NCI-H510A (cell line): ENCODE measurements at places on chromosomes 6 and 20.

- DNase-seq: no peak
Measured at GRCh38 chr6:136551103-136551502, 881 bp upstream of the MAP7 start.

- no peak for DNase-seq
Measured at GRCh38 chr6:64217721-64218620, 582.4 kb downstream of the PHF3 start.

DNA sequence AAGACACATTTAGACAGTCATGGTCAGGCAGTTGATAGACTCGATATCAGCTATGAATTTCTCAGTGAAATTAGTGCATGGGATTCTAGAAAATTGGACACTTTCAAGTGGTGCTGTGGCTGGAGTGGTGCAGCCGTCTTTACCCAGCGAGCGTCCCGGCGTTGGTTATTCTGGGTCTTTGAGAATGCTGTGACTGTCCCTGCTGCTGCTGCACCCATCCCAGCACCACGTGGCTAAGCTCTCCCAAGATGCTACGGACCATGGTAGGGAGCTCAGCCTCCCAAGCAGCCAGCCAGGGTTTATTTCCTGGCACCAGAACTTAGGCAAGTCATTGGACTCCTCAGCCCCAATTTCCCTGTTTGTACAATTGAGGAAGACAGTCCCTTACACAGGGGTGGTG, 147.2 kb upstream of the RPS6KA2 start:
- no peak for DNase-seq

GRCh38 chr6:110421749-110422443, 6.5 kb upstream of the DDO start:
- no peak for DNase-seq

DNA sequence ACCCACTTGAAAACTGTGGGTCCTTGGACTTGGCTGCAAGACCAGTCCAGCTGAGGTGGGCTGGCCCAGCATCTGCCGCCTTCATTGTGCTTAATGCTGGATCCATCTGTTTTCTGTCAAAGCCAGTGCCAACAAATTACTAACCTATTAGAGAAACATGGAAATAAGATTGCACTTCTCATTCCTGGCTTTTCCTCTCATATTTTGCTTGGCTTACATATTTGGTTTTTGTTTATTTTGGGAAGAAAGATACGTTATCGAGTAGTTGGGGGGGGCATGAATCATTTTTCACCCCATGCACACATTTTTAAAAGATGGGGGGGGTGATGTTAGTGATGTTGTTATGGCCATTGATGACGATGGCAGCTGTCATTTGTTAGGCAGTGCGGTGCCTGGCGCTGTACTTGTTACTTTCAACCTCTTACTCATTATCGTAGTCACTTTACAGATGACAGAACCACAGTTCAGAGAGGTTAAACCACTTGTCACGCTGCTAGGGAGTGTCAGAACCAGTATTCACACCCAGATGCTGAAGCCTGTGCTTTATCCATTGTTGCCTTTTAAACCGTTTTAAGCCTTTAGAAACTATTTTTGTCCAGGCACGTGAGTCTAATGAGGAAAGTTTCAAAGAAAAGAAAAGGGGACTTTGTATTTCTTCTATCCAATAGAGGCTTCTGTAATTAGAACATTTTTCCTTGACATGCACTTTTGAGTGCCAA, 180.0 kb downstream of the TMEM242 start:
- no peak for DNase-seq

DNA sequence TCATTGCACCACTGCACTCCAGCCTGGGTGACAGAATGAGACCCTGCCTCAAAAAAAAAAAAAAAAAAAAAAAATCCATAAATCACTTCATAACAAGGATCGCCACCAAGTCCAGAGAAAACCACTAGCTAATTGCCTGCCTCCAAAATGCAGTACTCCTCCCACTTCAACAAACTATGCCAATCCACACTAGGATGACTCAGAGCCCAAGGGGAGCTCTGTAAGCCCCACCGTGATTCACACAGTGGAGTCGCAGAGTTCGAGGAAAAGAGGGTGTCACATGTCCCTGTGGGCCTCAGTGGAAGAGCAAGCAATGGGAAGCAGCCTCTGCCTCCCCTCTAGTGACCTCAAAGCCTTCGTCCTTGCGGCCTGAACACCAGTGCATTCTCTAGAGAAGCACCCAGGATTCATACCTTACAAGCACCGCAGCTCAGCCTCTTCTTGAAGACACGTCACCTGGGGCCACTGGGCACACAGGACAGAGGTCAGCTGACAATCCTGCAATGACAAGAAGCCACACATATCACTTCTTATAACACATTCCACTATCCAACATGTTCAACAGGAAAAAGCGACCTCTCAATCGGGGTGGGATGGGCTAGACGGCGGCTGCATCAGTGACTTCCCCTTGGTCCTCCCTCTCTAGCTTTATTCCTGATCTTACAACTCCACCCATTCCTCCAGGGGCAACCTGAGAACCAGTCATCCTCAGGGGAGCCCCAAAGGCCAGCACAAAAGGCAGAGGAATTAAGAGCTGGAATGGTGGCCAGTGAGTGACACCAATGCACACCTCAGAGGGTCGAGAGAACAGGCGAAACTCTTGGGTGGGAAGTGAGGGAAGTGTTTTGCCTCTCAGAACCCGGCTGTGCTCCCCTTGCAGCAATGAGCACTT, 8.9 kb downstream of the SNHG17 start:
- no peak for DNase-seq

DNA sequence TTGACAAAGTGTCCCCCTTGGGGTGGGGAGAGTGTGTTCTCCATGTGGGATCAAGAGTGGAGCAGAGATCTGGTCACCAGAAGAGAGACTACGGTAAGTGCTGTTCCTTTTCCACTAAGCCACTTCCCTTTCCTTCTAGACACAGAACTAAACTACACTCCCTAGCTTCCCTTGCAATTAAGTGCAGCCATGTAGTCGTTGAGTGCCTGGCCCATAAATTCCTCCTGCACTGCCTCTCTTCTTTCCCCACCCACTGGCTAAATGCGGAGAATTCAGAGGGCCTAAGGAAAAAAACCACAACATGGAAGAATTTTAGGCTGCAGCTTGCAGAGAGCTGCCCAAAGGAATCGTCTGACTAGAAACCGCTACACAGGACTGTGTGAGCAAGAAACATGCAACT, 1.5 kb downstream of the WDR27 start:
- no peak for DNase-seq

DNA sequence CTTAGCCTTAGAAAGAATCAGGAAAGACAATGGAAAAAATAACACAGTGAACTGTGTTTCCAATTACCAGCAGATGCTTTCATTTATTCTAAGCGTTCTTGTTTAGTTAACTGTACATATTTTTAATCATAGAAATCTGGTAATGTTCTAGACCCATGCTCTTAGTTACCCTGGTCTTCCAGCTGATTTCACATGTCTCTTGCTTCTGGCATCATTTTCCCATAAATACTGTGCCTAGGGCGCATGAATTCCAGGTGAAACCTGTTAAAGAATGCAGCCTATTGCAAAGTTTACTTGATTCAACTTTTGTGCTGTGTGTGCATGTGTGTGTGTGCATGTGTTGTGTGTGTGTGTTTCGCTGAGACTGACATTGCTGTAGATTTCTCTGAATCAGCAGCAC, 178.6 kb downstream of the PDE7B start:
- DNase-seq: no peak

GRCh38 chr20:34716921-34717229, 12.7 kb downstream of the TP53INP2 start:
- DNase-seq: no peak

DNA sequence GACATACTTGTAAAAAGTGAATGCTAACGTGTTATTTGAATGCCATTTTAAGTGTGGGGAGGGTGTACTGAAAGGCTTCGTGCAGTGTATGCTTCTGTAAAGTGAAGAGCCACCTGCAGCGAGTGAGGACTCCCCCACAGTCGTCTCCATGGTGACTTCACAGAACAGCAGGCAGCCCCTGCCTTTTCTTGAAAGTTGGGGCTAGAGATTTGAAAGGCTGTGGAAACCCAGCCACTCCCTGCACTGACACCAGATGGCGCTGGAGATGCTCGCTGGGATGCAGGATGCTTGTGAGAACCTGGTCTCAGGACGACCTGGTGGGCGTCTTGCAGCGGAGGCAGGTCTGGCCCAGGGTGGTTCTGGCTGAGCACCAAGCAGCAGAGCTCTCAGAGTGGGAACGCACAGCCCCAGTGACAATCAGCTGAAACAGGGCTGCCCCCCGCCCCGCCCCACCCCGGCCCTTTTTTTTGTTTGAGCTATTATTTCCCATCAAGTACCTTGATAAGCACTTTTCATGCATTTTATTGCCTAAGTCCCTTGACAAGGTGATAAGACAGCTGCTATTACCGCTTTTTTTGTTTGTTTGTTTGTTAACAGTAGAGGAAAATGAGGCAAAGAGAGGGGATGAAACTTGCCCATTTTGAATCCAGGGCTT, 150.3 kb downstream of the SYCP2 start:
- peak; percentile 17 for DNase-seq

DNA sequence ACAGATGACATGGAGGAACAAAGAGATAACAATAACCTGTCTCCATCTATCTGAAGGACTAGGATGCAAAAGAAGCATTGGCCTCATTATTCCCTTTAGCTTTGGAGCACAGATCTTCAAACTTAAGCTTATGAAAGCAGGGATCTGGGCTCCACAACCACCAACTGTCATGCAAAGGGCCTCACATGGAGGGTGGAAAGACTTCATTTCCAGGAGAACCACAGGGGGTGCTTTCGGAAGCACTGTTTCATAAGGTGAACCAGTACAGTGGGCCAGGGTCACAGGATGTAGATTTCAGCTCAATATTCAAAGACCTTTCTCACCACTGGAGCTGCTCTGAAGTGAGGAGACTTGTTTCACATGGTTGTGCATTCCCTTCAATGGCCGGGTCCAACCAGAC, 55.1 kb upstream of the MYB start:
- no peak for DNase-seq

DNA sequence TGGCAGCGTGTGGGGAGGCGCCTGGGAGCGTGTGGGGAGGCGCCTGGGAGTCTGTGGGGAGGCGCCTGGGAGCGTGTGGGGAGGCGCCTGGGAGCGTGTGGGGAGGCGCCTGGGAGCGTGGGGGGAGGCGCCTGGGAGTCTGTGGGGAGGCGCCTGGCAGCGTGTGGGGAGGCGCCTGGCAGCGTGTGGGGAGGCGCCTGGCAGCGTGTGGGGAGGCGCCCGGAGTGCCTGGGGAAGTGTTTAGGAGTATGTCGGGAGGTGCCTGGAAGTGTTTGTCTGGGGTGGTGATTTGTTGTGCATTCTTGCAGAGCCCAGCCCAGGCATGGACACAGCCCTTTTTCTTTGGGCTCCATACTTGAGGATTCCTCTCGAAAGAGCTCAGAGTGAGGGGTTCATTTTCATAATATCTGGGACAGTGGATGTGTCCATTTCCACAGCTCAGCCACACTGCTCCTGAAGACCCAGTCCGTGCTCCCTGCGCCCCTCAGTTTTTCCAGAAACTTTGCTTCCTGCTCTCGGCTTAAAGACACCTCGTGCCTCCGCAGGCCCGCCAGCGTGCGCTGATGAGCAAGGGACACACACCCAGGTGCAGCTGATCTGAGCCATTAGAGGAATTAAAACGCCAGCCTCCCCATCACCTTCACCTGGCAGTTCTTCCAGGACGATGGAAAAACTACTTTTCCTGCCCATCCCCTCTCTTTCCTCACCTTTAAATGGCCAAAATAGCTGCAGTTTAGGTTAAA, 172.2 kb upstream of the THBS2 start:
- DNase-seq: no peak

GRCh38 chr20:62117362-62117646, 5.0 kb upstream of the LSM14B start:
- no peak for DNase-seq

- DNase-seq: no peak
Measured at GRCh38 chr20:2446845-2447244, 23.7 kb downstream of the SNRPB start.

DNA sequence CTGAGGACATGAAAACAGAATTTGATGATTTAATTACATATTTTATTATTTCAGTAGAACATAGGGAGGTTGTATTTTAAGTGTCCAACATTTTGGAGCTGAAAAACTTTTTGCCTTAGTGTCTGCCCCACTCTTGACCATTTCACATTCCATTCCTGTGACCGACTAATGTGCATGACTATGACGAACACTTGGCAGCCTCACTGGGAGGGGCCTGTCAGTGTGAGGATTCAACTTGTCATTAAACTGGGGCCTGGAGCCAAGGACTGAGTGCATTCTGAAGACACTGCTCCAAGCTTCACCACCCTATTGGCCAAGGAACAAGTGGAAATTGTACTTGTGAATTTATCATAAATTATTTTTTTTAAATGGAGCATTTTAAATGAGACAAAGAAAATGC, 661.3 kb downstream of the BCKDHB start:
- no peak for DNase-seq

DNA sequence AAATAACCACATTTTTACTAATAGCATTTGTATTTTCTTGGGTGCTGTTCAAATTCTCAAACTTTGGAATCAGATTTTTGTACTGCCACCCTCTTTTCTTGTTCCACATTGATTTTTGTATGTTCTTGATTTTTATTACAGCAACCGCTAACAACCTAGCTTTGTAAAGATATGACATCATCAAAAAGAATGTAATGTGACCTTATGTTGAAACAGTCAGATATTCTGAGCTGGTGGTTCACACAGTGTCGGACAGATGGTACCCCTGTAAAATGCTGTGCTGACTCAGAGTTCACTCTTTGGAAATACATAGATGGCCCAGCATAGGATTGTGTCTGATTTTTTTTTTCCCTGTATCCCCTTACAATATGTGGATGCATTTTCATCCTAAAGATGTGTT, 118.9 kb downstream of the QKI start:
- DNase-seq: no peak

- no peak for DNase-seq
Measured at GRCh38 chr6:84645000-84645399, 119.4 kb downstream of the TBX18 start.

DNA sequence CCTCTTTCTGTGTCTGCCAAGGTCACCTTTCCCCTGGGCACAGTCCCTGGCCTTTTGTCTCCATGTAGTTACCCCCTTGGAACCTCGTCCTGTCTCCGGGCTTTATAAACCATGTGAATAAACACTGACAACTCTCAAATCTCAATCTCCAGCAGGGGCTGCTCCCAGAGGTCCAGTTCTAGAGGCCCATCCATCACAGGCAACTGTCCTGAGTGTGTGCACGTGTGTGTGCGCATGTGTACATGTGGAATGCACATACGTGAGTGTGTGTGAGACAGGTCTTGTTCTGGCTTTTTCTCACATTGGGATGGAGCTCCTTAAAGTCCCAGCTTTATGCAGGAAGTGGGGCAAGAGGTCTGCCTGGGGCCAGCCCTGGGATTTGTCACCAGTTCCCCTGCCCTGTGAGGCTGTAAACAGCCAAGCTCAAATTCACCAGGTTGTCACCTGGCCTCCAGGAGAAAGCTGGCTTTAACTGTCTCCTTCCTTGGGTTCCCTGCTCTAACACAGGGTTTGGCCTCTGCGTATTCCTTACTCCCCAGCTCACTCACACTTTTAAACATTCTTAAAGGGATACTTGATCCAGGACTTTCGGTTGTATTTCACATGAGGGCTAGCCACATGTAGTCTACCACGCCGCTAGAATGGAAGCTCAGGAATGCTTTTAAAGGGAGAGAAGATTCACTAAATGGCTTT, 42.7 kb downstream of the RAMACL start:
- no peak for DNase-seq

GRCh38 chr6:128204616-128205015, 303.8 kb upstream of the THEMIS start:
- no peak for DNase-seq

GRCh38 chr6:168109171-168109570, 30.2 kb upstream of the FRMD1 start:
- no peak for DNase-seq

GRCh38 chr6:125212377-125212776, 58.8 kb downstream of the TPD52L1 start:
- DNase-seq: no peak

GRCh38 chr20:39090906-39091305, 128.8 kb downstream of the DHX35 start:
- DNase-seq: no peak

- no peak for DNase-seq
Measured at GRCh38 chr6:160667639-160668481, 3.8 kb upstream of the LPA start.
